ENCODE measurements at places on chromosomes 3 and 15.

DNA sequence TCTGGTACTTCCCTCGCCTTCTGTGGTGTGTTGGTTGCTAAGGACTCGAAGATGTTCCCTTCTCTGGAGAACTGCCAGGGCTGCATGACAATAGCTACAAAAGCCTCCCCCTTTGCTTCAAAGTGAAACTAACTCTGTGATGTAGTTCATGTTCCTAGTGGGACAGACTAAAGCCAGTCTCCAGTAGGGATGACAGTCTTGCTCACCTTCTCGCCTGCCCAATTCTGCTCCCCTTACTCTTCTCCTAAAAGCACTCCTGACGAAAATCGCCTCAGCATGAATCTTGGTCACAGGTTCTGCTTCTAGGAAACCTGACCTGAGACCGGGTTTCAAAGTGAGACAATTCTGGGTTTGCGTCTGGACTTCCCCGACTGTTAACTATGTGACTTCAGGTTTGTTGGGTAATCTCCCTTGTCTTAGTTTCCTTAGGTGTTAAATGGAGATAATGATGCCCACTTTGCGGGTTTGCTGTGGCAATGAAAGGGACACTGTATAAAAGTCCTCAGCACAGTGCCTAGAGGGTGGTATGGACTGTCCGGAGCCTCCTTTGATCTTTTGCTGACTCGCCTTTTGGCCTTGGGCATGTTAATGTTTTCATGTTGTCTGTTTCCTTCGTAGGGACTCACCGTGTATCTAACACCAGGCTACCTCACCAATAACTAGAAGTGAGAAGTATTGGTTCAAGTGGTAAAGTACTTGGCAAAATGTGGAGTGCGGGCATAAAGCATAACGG, 24.9 kb upstream of the THRB start:
- peak; percentile 70 for DNase-seq

GRCh38 chr3:97823046-97824004, 1.5 kb downstream of the CRYBG3 start:
- DNase-seq = no peak

DNA sequence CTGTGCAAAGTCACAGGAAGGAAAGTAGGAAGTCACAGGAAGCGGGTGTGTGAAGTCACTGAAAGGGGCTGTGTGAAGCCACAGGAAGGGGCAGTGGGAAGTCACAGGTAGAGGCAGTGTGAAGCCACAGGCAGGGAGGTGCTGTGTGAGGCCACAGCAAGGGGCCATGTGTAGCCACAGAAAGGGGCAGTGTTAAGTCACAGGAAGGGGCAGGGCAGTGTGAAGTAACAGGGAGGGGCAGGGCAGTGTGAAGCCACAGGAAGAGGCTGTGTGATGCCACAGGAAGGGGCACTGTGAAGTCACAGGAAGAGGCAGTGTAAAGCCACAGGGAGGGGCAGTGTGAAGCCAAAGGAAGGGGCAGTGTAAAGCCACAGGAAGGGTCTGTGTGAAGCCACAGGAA, 36.5 kb downstream of the GASK1A start:
- DNase-seq = peak; percentile 31

DNA sequence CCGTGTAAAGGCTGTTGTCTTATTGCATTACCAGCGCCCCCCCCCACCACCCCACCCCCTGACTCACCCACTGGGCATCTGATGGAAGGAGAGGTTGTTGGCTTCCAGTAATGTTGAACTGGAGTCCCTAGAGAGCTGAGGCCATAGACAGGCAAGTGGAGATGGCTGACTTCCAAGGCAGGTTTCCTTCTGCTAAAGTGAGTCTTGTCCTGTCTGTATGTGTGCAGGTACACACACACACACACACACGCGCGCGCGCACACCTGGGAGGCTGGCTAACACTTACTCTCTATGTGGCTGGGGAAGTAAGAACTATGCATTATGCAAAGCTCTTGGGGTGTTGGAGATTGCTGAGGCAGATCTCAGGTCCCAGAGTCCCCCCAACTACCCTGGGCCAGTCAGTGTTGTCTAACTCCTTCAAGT, 1.6 kb upstream of the KY start:
- peak; percentile 45 for DNase-seq

- DNase-seq = no peak
These were observed 96.6 kb upstream of the FLNB start for GRCh38 chr3:57911593-57911992.

GRCh38 chr15:85711580-85712192, 83.0 kb downstream of the KLHL25 start:
- DNase-seq = no peak

DNA sequence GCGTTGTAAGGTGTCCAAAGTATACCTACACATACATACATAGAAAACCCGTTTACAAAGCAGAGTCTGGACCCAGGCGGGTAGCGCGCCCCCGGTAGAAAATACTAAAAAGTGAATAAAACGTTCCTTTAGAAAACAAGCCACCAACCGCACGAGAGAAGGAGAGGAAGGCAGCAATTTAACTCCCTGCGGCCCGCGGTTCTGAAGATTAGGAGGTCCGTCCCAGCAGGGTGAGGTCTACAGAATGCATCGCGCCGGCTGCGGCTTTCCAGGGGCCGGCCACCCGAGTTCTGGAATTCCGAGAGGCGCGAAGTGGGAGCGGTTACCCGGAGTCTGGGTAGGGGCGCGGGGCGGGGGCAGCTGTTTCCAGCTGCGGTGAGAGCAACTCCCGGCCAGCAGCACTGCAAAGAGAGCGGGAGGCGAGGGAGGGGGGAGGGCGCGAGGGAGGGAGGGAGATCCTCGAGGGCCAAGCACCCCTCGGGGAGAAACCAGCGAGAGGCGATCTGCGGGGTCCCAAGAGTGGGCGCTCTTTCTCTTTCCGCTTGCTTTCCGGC, 318.6 kb downstream of the FGF12 start:
- DNase-seq = peak; percentile 74

GRCh38 chr15:92763459-92763858, 107.9 kb upstream of the FAM174B start:
- DNase-seq = no peak

DNA sequence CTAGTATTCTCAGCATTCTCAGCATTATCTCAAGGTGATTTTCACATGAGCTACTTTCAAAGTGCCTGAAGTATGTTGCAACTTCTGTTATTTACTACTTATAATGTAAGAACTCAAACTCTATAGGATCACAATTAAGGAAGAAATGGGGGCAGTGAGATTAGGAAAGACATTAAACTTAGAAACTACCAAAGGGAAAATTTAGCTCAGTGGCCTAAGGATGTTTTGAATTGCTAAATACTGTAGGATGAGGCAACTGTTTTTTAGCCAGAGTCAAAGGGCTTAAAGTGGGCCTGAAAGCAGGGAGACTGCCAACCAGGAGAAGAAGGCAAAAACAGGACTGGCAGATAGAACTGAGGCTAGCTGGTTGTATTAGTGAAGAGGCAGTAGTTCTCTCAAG, 55.5 kb upstream of the MBNL1 start:
- DNase-seq = no peak

DNA sequence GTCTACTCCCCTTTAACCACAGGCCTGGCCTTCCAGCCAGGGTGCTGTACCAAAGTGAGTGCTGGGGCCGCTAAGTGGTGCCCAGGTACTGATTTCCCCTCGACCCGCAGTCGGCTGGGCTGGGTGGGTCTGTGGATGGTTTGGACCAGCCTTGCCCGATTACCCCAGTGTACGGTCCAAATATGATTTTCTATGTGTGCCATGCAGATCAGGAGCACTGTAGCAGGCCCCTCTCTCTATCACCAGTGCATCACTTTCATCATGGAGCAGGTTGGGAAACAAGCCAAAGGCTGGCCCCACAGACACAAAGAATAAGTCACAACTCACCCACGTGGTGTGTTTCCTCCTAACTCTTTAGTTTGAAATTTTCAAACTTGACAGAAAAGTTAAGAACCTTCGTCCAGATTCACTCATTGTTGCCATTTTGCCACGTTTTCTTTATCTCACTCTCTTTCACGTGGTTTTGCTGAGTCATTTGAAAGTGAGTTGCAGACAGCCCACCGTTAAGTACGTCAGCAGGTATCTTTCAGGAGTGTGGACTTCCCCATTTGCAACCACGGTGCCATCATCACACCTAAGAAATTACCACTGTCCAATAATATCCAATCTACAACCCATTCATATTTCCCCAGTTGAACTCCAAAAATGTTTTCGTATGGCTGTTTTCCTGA, 37.0 kb downstream of the ZNF710 start:
- no peak for DNase-seq

DNA sequence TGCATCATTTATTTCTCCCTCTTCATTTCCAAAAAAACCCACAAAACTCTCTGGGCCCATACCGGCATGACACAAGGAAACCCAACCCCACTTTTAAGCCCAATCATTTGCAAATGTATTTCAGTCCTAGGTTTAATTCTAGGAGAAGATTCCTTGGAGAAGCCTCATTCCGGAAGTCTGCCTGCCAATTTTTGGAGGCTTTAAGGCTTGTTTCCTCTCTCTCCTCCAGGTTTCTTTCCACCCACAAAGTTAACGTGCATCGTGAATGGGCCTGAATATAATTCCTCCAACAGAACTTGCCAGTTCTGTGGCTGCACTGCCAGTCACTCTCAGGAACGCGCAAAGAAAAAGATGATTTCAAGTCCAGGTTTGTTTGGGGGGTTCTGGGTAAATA, 69.9 kb upstream of the FOXP1 start:
- no peak for DNase-seq

- no peak for DNase-seq
These were observed 590 bp upstream of the ITGA11 start for GRCh38 chr15:68432441-68433064.

GRCh38 chr3:151402349-151402748, 17.8 kb upstream of the P2RY12 start:
- no peak for DNase-seq

DNA sequence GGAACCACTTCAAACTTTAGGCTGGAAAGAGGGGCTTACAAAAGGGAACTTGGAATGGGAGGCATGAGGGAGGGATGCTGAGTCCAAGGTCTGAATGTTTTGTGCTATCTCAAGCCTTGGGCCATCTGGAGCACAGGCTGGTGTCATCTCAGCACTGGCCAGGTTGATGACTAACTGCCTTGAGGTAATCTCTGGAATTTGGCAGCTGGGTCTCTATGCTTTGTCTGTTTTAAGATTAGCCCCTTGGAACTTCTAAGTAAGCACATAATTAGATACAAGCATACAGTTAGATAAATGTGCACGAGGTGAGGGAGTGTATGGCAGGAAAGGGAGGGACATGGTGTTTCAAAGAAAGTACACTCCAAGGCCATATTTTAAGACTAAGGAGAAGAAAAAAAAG, 252.4 kb upstream of the CCDC54 start:
- peak; percentile 95 for DNase-seq

- DNase-seq = no peak
These were observed 162.2 kb upstream of the SETMAR start for GRCh38 chr3:4140921-4141320.

DNA sequence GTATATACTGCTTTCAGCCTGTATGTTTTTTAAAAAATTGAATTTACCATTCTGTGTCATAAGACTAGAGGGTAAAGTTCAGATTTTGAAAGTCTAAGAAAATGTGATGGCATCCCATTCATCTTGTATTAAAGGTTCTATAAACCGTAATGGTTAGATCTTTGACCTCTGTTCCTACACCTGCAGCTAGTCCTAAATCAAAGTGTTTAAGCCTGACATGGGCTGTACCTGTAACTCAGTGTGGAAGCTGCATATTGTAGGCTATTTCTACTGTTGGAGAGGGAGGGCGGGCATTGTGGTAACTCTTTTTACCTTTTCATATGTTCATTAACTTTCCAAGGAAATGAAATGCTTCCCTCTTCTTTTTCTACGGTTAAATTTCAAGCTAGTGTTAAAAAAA, 53.9 kb downstream of the ARHGEF26 start:
- DNase-seq = no peak

DNA sequence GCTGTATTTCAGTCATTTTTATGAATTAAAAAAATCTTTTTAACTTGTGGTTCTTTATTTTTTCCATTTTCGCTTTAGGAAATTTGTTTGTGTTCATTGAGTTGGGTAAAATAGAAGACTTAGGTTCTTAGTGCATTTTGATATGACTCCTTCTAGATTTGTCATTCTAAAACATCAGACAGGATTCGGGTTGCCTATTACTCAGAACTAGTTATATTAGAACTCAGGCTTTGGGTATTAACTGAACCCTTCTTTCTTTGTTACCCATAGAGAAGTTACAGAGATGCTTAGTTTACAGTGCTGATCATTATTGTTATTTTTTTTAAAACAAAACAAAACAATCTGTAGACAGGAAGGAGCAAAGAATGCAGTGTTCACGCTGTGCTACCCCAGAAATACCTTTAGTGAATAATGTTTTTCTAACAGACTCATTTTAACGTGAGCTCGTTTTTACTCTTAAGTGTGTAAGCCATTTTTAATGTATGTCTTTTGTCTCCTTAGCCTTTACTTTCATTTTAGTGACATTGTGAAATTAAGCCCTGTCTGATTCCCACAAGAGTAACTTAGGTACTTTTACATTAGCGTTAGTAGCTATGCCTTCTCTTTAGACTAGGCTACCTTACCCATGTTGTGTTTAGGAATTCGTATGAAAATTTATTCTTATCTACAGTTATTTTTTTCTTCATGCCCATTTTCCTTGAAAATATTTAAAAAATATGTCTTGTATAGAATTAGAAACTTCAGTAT, 53.4 kb downstream of the CMC1 start:
- DNase-seq = no peak

DNA sequence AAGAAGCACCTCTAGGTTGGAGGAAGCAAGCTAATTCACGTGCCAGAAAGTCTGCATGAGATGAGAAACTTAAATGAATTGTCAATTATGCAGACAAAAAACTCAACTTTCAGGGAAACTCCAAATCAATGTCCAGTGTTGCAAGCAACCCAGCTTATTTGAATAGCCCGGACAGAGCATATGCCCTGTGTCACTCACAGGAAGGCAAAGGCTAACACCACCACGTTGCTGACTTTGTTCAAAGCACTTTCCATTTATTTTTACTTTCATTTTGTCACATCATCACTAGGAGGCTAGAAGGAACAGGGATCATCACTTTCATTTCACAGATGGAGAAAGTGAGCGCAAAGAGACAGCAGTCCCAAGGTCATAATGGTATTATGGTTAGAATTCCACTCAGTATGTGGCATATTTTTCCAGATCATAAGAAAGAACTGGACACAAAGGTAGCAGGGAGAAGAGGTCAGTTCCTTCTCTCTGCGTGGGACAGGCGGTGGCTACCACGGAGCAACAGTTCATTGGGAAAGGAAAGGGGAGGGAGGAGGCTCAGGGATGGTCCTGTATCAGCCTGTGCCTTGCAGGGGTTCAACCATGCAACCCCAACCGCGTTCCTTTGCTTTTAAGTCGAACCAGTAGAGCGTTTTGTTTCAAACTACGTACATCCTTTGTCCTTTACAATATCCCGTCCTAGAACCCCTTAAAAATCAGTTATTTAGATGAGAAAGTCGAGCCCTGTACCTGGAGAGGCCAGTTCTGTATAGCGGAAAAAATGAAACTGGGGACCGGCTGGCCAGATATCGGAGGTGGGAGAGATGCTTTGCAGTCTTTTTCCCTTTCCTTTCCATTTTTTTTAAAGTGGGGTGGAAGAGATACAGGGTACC, 1.1 kb downstream of the HEG1 start:
- DNase-seq = peak; percentile 53

DNA sequence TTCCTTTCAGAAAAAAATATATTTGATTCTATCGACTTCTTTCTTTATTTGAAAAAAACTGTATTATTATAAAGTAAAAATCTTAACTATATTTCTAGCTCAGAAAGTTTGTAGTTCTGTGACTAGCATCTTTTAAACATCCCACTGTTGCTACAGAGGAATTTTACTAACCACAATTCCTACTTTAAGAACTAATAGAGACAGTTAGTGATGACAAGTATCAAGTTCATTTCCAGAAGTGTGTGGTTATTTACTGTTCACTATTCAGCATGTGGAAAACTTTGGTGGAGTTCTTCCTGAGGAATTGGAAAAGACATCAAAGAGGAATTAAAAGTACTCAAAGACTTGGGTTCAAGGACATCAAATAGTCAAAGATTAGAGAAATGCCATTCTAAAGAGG, 524.1 kb upstream of the CBLB start:
- no peak for DNase-seq
